Right forelimb (tissue), 1 donor: ENCODE measurements at places on chromosomes 1 and 21.

DNA sequence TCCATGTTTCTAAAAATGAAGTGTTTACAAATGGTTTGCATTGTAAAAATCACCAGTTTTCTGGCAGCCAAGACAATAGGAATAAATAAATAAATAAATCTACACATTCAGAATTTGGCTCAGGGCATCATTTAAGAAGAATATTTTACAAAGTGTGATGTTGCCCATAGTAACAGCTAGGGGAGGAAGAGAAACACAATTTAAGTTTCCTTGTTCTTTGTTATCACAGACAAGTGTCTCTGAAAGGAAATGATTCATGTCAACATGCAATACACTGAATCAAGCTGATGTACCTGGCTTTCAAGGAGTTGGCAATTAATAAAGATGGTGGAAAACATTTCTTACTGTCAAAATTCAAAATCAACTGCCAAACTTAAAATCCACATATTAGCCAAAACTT is 74.7 kb downstream of the LHX8 start:
- DNase-seq = no peak

DNA sequence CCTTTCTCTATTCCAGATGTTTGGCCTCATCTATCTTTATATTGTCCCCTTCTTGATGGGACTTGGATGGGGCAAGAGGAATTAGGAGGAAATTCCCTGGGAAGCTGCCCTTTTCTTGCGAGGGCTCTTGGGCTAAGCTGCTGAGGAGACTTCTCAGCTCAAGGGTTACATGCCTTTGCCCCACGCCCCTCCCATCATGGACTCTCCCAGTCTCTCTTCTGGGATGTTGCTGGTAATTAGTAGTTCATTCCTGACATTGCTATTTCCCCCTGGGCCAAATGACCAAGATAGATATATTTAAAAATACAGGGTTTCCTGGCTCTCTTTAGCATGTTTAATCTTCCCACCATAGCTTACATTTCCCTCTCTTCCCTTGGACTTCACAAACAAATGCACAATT is 90.6 kb upstream of the RALGPS2 start:
- no peak for DNase-seq

DNA sequence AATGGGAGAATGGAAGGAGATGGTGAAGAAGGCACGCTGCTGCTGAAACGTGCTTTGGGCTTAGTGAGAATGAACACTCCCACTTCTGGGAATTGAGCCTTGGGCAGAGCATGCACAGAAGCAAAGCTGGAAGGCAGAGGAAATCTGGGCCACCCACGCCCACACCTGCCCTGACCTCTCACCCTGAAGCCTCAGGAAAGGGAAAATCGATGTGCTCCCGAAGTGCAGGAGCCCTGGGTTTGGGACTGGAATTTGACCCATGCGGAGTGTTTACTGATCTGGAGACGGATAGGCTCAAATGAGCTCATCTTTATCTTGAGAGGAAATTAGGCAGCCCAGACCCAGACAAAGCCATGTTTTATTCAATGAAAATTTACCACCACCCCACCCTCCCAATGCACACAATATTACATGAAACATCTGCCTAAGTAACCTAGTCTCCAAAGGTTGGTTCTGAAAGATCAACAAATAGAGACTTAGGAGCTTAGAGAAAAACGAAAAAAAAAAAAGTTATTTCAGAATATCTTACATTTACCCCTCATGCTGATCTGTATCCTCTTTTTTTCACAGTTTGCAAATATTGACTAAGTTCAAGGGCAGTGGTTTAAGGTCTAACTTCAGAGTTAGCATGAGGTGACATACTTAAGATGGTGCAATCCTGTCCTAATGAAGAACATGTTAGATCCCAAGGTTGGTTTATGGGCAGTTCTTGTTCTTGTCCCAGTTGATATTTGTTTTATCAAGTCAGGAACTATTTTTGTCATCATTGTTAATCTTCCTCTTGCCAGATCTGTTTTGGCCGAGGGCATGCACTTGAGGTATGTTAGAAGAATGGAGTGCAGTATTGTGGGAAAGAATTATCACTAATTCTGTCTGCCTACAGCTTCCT is 63.0 kb downstream of the PROX1 start:
- DNase-seq = no peak

DNA sequence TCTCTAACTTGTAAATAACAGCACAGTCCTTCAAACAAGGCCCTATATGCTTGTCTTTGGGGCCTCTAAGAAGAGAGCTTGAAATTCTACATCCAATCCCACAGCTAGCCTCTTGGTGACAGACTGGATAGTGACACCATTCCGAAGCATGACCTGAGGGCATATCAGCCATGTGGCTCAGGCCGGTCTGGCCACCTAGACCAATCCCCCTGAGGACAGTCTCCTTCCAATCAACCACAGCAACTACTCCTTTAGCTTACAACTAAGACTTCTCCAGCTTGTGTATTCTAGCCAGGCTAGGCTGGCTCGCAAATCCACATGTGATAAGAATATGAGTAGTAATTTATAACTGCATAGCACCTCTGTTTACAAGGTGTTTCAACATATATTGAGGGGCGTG is 14.0 kb downstream of the BCAR3 start:
- no peak for DNase-seq

DNA sequence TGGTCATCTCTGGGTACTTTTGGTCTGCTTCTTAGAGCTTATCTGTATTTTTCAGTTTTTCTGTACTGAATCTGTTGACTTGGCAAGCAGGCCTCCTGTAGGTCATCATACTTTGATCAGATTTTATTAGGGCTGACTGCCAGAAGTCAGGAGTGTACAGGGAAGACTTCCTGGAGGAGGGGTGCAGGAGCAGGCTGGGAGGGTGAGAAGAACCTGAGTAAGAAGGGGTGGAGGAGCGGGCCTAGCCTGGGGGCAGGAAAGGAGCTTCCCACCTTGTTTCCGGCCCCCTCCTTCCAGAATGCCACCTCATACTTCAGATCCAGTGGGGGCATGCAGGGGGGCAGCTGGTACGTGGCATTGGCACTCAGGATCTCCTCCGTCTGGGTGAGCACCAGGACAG is 18.3 kb upstream of the IL22RA1 start:
- no peak for DNase-seq

GRCh38 chr1:145689922-145690321 is 17.2 kb downstream of the PDZK1 start:
- no peak for DNase-seq

- no peak for DNase-seq
Measured at GRCh38 chr1:172935062-172935592, 115.6 kb downstream of the TNFSF18 start.

DNA sequence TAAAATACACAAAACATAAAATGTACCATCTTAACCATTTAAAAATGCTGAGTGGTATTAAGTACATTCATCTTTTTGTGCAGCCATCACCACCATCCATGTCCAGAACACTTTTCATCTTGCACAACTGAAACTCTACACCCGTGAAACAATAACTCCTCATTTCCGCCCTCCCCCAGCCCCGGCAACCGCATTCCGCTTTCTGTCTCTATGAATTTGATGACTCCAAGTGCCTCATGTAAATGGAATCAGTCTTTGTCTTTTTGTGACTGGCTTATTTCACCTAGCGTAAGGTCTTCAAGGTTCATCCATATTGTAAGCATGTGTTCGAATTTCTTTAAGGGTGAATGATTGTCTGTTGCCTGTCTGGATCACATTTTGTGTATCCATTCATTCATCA is 37.2 kb downstream of the SCCPDH start:
- DNase-seq = no peak
